NCI-H2029 treated with DMSO at 0.1 percent for 48 hours (cell line): ENCODE measurements at places on chromosomes 16 and 17.

DNA sequence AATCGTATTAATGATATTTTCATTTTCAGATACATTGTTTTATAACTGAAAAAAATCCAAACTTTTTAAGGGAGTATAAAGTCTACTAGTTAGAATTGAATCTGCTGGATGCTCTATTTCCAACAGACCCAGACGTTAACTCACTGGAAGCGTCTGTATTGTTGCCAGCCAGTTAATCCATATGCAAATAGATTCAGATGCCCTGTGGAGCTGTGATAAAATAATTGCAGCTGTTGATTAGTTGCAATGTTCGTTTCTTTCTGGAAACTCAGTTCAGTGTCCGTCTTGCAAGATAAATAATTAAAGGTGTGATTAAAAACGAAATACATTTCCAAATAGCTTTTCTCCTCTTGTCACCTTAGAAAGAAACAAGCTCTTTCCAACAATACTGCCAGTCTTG lies 5.1 kb upstream of the GNA13 start:
- no peak for DNase-seq

DNA sequence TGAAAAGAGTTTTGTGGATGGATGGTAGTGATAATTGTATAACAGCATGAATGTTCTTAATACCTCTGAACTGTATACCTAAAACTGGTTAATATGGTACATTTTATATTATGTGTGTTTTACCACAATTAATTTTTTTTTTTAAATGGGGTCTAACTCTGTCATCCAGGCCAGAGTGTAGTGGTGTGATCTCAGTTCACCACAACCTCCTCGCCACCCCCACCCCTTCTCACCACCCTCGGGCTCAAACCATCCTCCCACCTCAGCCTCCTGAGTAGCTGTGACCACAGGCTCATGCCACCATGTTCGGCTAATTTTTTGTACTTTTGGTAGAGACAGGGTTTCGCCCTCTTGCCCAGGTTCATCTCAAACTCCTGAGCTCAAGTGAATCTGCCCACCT lies 123.2 kb downstream of the CDRT15L2 start:
- DNase-seq, result no peak

DNA sequence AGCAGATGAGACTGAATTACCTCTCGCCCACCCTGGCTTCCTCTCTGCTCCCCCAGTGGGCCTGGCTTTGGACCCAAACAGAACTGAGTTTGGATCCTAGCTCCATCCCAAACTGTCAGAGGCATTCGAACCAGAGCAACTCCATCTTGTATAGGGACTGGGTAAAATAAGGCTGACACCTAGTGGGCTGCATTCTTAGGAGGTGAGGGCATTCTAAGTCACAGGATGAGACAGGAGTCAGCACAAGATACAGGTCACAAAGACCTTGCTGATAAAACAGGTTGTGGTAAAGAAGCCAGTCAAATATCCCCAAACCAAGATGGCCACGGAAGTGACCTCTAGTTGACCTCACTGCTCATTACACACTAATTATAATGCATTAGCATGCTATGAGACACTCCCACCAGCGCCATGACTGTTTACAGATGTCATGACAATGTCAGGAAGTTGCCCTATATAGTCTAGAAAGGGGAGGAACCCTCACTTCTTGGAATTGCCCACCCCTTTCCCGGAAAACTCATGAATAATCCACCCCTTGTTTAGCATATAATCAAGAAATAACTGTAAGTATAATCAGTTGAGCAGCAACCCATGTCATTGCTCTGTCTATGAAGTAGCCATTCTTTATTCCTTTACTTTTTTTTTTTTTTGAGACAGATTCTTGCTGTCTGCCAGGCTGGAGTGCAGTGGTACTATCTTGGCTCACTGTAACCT lies 44.4 kb downstream of the LYRM1 start:
- no peak for DNase-seq

- DNase-seq, result no peak
Measured at GRCh38 chr17:44672479-44673093, 16.3 kb downstream of the MEIOC start.

- no peak for DNase-seq
Measured at GRCh38 chr17:62662855-62663254, 35.4 kb downstream of the MRC2 start.

DNA sequence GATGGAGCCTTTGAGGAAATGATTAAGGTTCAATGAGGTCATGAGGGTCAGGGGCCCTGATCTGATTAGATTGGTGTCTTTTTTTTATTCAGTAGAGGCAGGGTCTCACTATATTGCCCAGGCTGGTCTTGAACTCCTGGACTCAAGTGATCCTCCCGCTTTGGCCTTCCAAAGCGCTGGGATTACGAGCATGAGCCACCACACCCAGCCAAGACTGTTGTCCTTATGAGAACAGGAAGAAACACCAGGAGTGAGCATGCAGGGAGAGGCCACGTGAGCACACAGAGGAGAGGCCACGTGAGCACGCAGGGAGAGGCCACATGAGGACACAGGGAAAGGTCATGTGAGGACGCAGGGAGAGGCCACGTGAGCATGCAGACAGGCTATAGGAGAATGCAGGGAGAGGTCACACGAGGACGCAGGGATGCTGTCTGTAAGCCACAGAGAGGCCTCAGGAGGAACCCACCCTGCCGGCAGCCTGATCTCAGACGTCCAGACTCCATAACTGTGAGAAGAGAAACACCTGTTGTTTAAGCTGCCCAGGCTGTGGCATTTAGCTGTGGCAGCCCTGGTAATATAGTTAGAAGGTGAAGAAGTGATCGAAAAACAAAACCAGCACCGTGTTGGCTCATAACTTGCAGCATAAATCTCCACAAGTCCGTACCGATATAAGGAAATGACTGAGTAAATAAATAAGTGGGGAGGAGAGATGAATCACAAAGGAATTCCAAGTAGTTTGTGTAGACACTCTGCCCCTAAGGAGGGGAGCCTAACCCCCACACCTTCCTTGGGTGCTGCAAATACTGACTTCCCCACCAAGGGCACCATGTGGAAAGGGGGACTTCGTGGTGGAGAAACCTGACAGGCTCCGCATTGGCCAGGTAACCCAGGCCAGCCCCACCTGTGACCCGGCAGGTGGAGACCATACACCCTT lies 14.6 kb upstream of the CSNK1D start:
- DNase-seq, result peak; percentile 95

- no peak for DNase-seq
Measured at GRCh38 chr17:2865228-2865627, 69.0 kb downstream of the RAP1GAP2 start.

- DNase-seq, result no peak
Measured at GRCh38 chr16:8611886-8612600, 9.5 kb upstream of the METTL22 start.

GRCh38 chr16:60203525-60204124 lies 1469.5 kb upstream of the GOT2 start:
- no peak for DNase-seq

GRCh38 chr17:65656390-65657250 lies 95.2 kb upstream of the AXIN2 start:
- no peak for DNase-seq

DNA sequence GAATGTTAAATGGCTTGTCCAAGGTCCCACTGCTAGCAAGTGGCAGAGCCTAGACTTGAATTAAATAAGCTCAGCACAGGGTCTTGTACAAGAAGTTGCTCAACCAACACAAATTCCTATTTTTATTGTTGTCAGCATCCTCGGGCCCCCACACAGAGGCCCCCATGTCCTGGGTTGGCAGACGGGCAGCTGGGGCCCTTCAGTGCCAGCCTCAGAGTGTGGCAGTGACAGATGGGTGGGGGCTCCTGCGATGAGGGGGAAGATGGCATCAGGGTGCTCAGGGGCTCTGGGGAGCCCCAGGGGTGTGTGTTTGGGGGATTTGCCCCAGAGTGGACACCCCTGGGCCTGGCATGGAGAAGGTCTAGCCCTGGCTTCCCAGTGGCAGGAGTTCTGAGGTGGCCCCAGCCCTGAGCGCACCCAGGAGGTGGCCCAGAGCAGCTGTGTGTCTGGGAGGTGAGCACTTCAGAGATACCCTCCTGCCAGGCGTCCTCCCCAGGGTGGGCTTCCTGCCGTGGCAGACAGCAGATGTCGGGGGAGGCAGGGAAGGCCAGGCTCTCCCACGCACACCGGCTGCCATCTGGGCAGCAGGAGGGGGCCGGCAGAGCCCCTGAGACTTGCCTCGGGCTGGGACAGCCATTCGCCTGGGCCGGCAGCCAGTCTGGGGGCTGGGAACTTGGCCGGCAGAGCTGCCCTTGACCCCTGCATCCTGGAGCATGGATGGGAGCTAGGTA lies 150.8 kb downstream of the C16orf78 start:
- no peak for DNase-seq

GRCh38 chr17:81870131-81870980 lies 781 bp downstream of the ARHGDIA start:
- DNase-seq, result no peak

- DNase-seq, result no peak
Measured at GRCh38 chr17:39186481-39187002, 10.9 kb downstream of the CACNB1 start.

DNA sequence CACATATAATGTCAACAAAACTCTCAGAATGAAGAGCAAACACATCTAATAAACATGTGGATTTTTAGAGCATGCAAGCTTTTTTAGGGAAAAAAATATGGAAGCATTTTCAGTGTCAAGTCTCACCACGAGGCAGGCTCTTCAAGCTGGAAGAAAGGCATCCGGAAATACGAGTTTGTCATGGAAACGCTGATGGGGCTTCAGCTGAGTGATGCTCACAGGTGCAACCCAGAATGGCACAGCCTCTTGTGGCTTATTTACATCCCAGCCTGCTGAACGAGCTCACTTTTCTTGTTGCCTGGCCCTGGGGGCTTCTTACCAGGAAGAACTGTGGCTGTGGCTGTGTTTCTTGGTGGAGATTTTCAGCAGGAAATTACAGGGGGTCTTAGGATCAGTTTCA lies 24.1 kb upstream of the DYNLL2 start:
- DNase-seq, result no peak

GRCh38 chr17:47907932-47908562 lies 12.0 kb downstream of the SP2 start:
- DNase-seq, result no peak

- DNase-seq, result no peak
Measured at GRCh38 chr16:20259541-20259940, 67.8 kb downstream of the GP2 start.

DNA sequence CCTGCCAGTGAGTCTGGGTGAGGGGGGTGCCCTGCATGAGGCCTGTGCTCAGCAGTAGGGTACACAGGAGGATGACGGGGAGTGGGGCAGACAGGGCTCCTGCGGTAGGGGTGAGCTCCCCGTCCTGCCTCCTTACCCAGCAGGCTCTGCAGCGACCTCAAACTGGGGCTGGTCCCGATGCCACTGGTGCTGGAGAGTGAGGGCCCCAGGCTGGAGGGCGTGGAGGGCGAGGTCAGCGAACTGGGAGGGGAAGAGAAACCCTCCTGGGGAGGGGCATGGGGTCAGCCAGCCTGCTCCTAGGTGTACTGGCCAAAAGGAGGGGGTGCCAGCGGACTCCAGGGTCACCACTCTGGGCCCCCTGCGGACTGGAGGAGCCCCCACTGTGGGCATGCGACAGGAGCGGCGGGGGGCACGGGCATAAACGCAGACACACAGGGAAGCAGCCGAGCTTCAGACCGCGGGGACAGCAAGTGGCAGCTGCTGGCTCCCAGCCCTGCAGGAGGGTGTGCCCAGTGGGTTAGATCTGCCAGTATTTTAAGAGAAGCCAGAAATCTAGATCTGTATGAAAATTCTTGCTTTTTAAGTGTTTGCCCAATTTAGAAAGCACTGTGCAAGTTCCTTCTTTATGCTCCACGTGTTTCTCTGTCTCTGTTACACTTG lies 9.0 kb upstream of the VASN start:
- no peak for DNase-seq

DNA sequence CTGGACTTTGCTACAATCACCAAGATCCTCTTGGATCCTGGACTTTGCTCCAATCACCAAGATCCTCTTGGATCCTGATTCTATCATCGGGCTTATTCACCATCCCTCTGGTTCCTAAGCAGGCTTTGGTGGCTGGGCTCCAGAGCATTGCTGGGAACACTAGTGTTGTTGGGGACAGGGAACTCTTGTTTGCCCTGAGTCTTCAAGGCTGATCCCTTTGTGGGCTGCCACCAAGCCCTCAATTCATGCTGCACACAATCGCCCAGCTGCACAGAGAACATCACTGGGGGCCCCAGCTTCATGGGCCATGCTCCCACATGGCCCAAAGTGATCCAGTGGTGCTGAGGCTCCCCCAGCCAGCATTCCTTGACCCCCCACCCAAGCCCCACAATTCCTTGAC lies 88.3 kb downstream of the TMEM132E start:
- DNase-seq, result no peak

- DNase-seq, result no peak
Measured at GRCh38 chr17:79926142-79926604, 86.9 kb upstream of the CBX4 start.
